ENCODE measurements at places on chromosomes 2 and 18. TPM values are rescaled to one million over a fixed set of nuclear protein-coding genes. Genes with fewer than 3 reads are reported as not detected.

The MDH1B gene
- total RNA-seq, result 0.50 TPM

GRCh38 chr2:75031906-75032803 is 73.7 kb downstream of the POLE4 start:
- DNase-seq, result no peak

DNA sequence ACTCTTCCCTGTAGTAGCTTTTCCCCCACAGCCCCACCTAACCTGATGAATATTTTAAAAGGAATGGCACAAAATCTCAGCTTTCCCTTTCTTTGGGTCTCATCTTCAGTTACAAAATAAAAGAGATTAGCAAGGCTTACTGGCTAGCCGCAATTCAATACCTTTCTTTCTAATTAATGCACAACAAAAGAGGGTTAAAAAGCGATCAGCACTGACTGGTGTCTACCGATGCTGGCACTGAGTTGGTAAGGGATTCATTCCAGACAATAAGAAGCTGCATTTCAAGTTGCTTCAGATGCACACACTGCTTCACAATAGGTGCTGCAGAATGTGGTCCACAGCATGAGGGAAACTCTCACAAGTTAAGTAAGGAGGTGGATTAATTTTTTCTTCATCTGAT is 41.9 kb downstream of the HDHD2 start:
- DNase-seq, result no peak

DNA sequence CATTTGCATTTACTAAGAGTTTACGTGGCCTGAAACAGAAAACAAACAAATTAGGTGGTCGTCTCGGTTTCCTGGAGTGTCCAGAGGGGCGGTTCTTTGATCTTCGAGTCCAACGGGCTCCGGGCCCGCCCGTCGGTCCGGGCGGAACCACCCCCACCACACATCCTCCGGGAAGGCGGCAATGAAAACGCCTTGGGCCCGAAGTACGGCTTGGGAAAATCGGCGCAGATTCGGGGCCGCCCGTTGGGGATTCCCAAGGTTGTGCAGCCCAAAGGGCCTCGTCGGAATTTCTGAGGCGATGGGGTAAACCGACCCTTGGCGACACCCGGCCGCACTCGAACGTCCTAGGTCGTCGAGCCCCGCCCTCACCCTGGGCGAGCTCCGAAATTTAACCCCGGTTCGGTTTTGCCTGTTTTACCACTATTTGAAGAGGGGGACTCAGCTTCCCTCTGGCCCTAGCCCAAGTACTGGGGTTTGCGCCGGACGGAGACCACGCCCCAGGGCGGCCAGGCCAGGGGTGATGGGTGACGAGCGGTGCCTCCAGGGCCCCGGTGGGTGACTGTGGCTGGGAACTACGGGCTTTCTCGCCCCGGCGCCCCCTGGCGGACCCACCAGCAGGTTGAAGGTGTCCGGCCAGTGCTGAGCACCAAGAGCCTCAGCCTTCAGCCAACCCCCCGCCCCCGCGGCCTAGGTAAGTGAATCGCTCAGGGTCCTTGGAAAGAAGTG is 1.9 kb upstream of the CFAP53 start:
- peak; percentile 90 for DNase-seq

The TTR gene
- not detected for total RNA-seq

The TMEM198 gene
- 3.2 TPM for total RNA-seq

The LRRTM1 gene
- 0.41 TPM for total RNA-seq

- DNase-seq, result no peak
These were observed 32.3 kb downstream of the SCTR start for GRCh38 chr2:119491776-119492525.

The LYPD6B gene
- not detected for total RNA-seq

DNA sequence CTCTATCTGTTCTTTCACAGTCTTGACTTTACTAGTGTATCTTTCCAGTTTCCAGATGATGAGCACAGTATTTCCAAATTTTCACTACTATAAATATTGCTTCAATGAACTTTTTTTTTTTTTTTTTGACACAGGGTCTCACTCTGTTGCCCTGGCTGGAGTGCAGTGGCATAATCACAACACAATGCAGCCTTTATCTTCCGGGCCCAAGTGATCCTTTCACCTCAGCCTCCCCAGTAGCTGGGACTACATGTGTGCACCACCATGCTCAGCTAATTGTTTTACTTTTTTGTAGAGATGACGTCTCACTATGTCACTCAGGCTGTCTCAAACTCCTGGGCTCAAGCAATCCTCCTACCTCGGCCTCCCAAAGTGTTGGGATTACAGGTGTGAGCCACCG is 142.8 kb downstream of the SRBD1 start:
- DNase-seq, result no peak

DNA sequence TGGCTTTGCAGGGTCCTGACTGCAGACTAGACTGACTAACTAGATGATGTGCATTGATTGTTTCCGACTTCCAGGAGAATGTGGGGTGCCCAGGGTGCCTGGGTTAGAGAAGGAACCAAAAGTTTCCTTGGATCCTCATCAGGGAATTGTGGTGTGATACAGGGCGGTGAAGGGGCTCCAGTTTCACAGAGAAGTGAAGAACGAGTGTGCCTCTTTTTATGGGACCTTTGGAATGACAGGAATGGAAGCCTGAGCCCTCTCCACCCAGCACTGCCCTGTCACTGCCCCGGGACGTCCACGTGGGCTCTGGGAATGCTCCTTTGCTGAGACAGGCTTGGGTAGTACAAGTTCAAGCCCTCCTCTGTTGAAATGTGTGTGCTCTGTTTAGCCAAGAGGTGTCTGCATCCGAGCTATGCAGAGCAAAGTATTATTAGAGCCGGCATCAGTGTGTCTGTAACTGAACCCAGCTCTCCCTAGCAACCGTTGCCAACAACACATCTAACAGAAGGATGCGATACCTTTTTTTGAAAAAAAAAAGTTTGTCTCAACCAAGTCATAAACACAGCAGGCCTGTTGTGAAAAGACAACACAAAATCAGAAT is 183.6 kb downstream of the SMAD7 start:
- DNase-seq, result peak; percentile 50

DNA sequence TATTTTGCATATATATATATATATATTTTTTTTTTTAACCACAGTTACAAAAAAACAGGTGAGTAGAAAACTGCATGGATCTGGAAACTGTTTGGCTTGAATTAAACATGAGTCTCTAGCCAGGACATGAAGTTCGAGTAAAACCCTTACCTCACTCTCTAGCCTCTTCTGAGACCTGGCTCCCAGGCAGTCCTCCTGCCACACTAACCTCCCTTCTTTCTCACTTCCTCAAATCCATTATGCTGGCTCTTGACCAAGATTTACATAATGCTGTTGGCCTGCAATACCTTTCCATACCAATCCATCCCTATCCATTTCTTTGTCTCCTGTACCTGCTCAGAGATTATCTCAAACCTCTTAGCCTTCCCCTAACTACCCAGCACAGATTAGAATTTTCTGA is 34.0 kb downstream of the PIGN start:
- no peak for DNase-seq

Data from left cardiac atrium (tissue), 4 donors.